ENCODE measurements at places on chromosomes 7 and 10.

DNA sequence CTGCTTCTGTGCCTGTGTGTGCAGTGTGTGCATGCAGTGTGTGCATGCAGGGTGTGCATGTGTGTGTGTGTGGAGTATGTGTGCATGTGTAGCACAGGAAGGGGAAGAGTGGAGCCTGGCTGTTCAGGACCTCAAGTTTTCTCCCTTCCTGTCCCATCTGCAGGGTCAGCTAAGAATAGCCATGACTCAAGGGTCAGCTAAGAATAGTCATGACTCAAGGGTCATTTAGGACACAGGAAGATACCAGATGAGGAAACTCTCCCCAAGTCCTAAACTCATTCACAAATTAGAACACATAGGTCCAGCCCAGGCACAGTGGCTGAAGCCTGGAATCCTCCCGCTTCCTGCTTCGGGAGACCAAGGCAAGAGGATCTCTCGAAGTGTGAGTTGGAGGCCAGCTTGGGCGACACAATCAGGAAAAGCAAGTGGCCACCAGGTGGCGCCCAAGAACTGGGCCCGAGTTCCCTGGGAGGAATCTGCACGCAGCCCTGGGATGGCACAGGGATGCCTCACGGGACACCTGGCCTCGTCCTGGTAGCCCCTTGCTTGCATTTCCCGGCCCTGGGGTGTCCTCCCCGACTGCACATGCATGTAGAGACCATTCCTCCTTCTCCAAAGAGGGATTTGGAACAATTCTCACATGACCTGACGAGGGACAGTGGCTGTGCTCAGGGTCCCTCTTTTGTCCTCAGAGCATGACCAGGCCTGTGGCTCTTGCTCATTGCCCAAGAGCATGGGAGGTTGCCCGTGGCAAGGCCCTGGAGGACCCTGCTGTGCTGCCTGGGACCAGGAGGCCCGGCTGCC is 21.4 kb upstream of the VOPP1 start:
- H3K4me1 ChIP-seq = peaks cover 9% of the 10 kb centered on the region
- no peak overlapping the region for H3K4me3 ChIP-seq
- no peaks in the 10 kb centered on the region for H3K27me3 ChIP-seq
- H3K27ac ChIP-seq = no peak overlapping the region

- no peaks in the 10 kb centered on the region for H3K27me3 ChIP-seq
- no peaks in the 10 kb centered on the region for H3K36me3 ChIP-seq
- H3K4me3 ChIP-seq = no peak overlapping the region
- H3K27ac ChIP-seq = no peak overlapping the region
- DNase-seq = no peak
Observed at GRCh38 chr7:75536491-75536890, 44.4 kb downstream of the SPDYE5 start.

DNA sequence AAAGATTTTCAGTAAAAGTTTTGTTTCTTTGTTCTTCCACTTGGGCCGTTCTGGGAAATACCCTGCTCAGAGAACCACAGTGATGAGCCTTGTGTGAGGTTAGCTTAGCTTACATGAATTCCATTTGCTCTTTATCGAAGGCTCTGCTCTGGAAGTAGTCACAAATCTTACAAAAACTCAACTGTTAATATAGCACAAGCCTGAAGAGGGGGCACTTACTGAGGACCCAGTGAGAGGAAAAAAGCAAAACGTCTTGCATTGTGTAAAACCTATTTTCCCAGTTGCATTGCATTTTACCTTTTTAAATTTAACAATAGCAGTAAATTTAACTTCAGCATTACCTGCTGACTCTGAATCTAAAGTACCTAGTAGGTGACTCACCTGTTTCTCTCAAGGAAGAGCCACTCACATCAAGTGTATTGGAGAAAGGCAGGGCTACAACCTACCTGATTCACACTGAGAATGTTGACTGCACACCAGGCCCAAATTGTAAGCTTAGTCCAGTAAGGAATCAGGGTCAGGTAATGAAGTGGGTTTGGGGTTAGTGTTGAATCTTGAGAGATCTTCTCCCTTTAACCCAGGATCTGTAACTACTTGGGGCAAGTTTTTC is 42.3 kb downstream of the PPP1R17 start:
- no peak for DNase-seq
- no peak overlapping the region for H3K4me3 ChIP-seq
- no peaks in the 10 kb centered on the region for H3K27me3 ChIP-seq
- H3K27ac ChIP-seq = no peak overlapping the region

- H3K4me1 ChIP-seq = no peaks in the 10 kb centered on the region
- H3K4me3 ChIP-seq = no peak overlapping the region
- DNase-seq = no peak
- H3K27me3 ChIP-seq = no peaks in the 10 kb centered on the region
- H3K27ac ChIP-seq = no peak overlapping the region
Observed at GRCh38 chr10:95683966-95684365, 9.8 kb downstream of the TCTN3 start.

DNA sequence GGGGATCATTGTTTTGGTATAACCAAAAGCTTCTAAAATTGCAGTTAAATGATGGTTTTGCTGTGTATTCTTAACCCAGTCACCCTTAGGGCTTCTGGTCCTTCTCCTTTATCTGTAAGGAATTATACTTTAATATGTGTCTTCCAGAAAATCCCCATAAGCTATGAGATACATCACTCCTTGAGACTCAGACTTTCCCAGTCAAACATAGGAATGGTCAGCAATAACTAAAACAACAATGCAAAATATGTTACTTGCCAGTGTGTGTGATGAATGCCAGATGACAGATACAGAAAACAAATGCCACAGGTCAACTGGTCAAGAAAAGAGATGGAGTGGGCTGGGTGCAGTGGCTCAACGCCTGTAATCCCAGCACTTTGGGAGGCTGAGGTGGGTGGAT is 10.1 kb downstream of the ADD3 start:
- H3K4me3 ChIP-seq = no peak overlapping the region
- H3K27ac ChIP-seq = no peak overlapping the region
- H3K27me3 ChIP-seq = no peaks in the 10 kb centered on the region
- DNase-seq = no peak

DNA sequence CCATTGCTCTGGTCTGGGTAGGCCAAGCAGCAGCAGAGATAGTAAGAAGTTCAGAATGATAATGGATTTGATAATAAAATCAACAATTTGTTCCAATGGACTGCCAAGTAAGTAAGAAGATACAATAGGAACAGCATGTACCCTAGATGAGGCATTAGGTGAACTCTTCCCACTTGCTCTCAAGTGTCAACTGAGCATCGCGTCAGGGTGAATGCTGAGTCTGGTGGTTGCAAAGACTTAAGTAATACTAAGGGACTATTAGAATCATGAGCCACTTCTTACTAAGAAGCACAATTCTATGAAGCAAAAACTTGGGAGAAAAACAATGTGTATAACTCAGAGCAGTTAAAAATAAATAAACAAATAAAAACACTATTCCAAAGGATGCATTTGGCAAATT is 54.5 kb downstream of the LRRN3 start:
- H3K27me3 ChIP-seq = no peaks in the 10 kb centered on the region
- H3K4me3 ChIP-seq = no peak overlapping the region
- H3K4me1 ChIP-seq = no peaks in the 10 kb centered on the region
- DNase-seq = no peak
- H3K36me3 ChIP-seq = no peaks in the 10 kb centered on the region
- H3K27ac ChIP-seq = no peak overlapping the region

GRCh38 chr7:148304456-148304855 is 286.1 kb upstream of the C7orf33 start:
- no peak overlapping the region for H3K27ac ChIP-seq
- no peaks in the 10 kb centered on the region for H3K36me3 ChIP-seq
- no peak overlapping the region for H3K4me3 ChIP-seq
- no peaks in the 10 kb centered on the region for H3K27me3 ChIP-seq

DNA sequence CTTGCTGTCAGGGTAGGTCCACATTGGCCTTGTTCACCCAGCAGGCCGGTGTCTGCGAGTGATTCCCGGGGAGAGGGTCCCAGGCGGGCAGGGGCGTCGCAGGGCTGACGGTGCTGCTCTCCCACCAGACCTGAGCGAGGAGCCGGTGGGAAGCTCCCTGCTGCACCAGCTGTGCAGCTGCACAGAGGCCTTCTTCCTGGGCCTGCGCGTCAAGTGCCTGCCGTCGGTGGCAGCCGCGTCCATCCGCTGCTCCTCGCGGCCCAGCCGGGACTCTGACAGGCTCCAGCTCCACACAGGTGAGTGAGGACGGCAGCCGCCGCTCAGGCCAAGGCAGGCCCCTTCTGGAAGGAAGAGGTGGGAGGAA is 14.6 kb downstream of the AMZ1 start:
- no peaks in the 10 kb centered on the region for H3K36me3 ChIP-seq
- no peak for DNase-seq
- H3K27ac ChIP-seq = no peak overlapping the region
- H3K4me1 ChIP-seq = peaks cover 21% of the 10 kb centered on the region
- no peaks in the 10 kb centered on the region for H3K27me3 ChIP-seq

GRCh38 chr7:105734233-105734632 is 142.2 kb downstream of the ATXN7L1 start:
- no peak for DNase-seq
- no peaks in the 10 kb centered on the region for H3K36me3 ChIP-seq
- no peak overlapping the region for H3K27ac ChIP-seq
- no peaks in the 10 kb centered on the region for H3K27me3 ChIP-seq

DNA sequence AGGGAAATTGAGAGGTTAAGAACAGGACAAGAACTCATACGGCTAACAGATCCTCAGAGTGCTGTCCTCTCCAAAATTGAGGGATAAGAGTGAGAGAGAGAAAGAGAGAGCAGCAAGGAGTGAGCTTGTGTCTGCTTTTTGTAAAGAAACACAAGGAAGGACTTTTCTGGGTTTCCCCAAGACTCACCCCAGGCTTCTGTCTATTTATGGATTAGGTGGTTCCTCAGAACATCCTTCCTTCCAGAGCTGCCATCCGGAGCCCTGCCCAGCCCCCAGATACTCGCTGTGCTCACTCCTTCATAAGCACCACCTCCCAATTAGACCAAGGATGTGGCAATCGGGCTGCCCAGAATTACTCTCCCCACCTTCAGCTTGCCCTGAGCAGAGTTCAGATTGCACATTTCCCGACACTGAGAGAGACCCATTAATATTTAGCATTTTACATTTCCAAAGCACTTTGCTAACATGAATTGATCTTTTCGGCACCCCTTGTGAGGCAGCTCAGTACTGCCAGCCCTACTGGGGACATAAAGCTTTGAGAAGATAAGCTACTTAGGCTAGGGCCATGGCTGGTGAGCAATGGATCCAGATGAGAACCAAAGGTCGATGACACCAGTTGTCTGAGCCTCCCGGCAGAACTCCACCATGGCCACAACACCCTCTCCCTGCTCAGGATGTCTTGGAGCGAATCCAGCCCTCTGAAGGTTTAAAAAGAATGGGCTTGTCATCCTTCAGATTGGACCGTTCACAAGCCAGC is 19.2 kb upstream of the R3HCC1L start:
- no peaks in the 10 kb centered on the region for H3K4me1 ChIP-seq
- no peaks in the 10 kb centered on the region for H3K27me3 ChIP-seq
- no peak overlapping the region for H3K27ac ChIP-seq
- H3K4me3 ChIP-seq = no peak overlapping the region

- no peak overlapping the region for H3K4me3 ChIP-seq
- H3K4me1 ChIP-seq = no peaks in the 10 kb centered on the region
- H3K36me3 ChIP-seq = no peaks in the 10 kb centered on the region
- no peak overlapping the region for H3K27ac ChIP-seq
- H3K27me3 ChIP-seq = peaks cover 4% of the 10 kb centered on the region
Observed at GRCh38 chr7:143355450-143356385, 6.8 kb downstream of the FAM131B start.

DNA sequence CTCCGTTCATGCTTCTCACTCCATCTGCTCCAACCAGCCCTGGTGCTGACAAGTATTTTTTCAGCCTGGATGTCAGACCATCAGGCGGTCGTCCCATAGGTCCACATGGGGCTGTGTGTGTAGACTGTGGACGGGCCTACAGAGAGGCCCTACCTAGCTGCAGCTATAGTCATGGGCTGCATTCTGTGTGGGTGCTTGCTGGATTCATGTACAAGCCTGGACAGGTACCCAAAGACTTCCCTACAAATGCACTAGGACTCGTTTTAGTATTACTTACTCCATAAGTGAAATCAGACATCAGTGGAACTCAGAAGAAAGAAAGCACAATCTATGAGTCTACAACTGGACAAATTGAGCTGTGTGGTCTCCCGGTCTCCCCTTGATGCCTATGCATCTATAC is 146.8 kb downstream of the PKD1L1 start:
- no peak overlapping the region for H3K27ac ChIP-seq
- DNase-seq = no peak
- H3K4me3 ChIP-seq = no peak overlapping the region
- H3K36me3 ChIP-seq = no peaks in the 10 kb centered on the region
- no peaks in the 10 kb centered on the region for H3K4me1 ChIP-seq
- peaks cover 2% of the 10 kb centered on the region for H3K27me3 ChIP-seq

DNA sequence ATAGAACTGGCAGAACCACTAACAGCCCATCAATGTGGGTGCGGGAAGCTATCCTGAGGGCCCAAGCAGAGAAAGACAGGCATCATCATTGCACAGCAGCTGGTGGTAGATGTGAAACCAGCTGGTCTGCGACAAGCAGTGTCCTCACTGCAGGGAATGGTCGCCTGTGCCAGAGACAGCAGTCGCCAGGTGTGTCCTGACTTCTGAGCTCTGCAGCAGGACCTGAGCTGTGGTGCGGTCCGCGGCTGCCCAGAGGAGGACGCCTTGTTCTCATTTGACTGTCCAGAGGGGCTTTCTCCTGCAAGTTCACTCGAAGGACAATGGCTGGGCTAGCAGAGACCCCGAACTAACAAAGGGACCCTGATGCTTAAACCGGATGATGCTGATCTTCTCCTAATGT is 97.4 kb downstream of the LRRC18 start:
- DNase-seq = no peak
- H3K4me1 ChIP-seq = no peaks in the 10 kb centered on the region
- peaks cover 9% of the 10 kb centered on the region for H3K36me3 ChIP-seq
- H3K4me3 ChIP-seq = no peak overlapping the region
- H3K27ac ChIP-seq = no peak overlapping the region
- no peaks in the 10 kb centered on the region for H3K27me3 ChIP-seq

- no peak for DNase-seq
Observed at GRCh38 chr10:97849103-97849686, 448 bp upstream of the GOLGA7B start.

DNA sequence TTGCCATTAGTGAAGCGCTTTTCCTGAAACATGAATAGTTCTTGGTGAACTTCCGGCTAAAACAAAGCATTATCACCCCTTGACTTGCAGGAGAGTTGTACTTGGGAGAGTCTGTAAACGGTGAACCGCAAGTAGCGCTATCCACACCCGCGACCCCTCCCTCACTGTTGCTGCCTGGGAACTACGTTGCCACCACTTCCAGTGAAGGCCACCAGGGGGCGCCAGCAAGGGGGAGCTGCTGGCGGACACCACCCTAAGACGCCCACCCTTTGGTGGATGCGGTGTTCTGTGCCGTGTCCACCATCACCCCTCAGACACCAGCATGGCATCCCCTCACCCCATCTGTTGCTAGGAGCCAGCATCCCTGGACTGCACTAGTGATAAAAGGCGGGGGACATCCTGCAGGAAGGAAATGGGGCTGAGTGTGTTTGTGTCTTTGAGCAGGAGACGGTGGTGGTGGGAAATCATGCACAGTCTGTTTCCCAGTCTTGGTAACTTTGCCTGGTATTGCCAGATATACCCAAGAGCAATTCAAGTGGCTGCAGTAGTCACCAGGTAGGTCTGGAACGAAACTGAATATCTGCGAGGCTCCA is 298.2 kb downstream of the FRMD4A start:
- no peaks in the 10 kb centered on the region for H3K36me3 ChIP-seq
- no peak for DNase-seq
- no peaks in the 10 kb centered on the region for H3K27me3 ChIP-seq

Measured in GM12878 (cell line).